Heart right ventricle (tissue), 16 donors: ENCODE measurements at places on chromosomes 2 and 18. TPM values are rescaled to one million over a fixed set of nuclear protein-coding genes. Genes with fewer than 3 reads are reported as not detected.

GRCh38 chr2:19547321-19547720, 188.9 kb upstream of the OSR1 start:
- H3K4me3 ChIP-seq, result no peak overlapping the region
- no peaks in the 10 kb centered on the region for H3K4me1 ChIP-seq
- H3K27me3 ChIP-seq, result no peaks in the 10 kb centered on the region
- no peak overlapping the region for H3K27ac ChIP-seq
- DNase-seq, result no peak
- no peaks in the 10 kb centered on the region for H3K36me3 ChIP-seq

DNA sequence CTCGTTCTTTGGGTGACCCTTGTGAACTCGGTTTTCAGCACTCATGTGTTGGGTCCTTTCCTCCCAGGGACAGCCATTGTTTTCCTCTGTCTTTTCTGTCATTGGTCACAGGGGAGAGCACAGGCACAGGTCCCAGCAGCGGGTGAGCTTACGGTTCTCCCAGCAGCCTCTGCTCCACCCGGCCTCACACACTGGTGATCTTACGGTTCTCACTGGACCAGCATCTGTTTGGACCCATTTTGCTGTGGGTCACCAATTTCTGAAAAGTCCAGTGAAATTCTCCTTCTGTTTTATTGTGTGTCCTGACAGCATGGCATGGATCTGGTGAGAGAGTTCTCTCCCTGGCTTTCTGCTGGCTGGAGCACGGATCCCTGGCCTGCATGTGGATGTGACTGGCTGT, 49.8 kb upstream of the ANKRD62 start:
- no peaks in the 10 kb centered on the region for H3K4me1 ChIP-seq
- H3K36me3 ChIP-seq, result no peaks in the 10 kb centered on the region
- H3K4me3 ChIP-seq, result no peak overlapping the region

- H3K4me1 ChIP-seq, result peaks cover 95% of the 10 kb centered on the region
- no peak for DNase-seq
- no peak overlapping the region for H3K27ac ChIP-seq
- no peak overlapping the region for H3K4me3 ChIP-seq
Observed at GRCh38 chr2:55013936-55014335, 36.3 kb downstream of the RTN4 start.

DNA sequence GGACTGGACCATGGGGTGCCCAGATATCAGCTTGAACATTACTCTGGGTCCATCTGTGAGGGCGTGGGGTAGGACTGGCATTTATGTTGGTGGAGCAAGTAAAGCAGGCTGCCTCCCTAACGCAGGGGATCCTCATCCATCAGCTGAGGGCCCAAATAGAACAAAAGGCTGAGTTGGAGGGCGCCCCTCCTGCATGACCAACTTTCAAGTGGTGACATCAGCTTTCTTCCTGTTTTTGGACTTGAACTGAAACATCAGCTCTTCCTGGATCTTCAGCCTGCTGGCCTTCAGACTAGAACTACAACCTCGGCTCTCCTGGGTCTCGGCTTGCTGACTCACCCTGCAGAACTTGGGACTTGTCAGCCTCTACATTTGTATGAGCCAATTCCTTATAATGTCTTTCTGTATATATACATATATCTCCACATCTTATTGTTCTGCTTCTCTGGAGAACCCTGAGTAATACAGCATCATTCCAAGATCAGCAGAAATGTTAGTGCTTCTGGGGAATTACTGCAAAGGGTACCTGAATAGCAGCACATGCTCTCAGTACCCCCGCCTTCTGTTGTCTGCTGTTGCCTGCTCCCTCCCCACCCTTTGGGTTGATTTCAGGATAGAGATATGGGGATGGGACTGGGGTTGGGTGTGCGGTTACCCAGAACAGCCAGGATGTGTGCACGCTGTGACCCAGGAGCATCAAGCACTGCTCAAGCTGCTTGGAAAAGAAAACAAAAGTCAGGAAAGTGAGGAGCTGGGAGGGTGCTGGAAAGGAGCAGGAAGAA, 20.0 kb downstream of the TMEM127 start:
- DNase-seq, result no peak
- H3K27me3 ChIP-seq, result no peaks in the 10 kb centered on the region
- H3K4me3 ChIP-seq, result no peak overlapping the region
- peak overlapping the region; percentile 33 for H3K27ac ChIP-seq
- H3K4me1 ChIP-seq, result peaks cover 82% of the 10 kb centered on the region
- H3K36me3 ChIP-seq, result no peaks in the 10 kb centered on the region

DNA sequence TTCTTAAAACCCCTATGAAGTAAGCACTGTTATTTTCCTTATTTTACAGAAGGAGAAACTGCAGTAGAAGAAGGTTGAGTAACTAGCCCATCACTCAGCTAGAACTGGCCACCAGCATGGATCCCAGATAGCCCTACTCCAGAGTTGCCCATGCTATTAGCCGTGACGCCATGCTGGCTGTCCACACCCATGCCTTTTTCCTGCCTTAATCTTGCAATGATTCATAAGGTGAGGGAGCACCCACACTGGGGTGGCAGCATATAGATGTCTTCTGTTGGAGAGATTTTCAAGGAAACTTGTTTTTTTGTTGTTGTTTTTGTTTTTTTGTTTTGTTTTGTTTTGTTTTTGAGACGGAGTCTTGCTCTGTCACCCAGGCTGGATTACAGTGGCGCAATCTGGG, 204.1 kb upstream of the HAAO start:
- H3K27ac ChIP-seq, result no peak overlapping the region
- no peaks in the 10 kb centered on the region for H3K27me3 ChIP-seq
- no peaks in the 10 kb centered on the region for H3K36me3 ChIP-seq
- no peaks in the 10 kb centered on the region for H3K4me1 ChIP-seq

- H3K27ac ChIP-seq, result no peak overlapping the region
- no peak overlapping the region for H3K4me3 ChIP-seq
- no peaks in the 10 kb centered on the region for H3K4me1 ChIP-seq
- DNase-seq, result no peak
- no peaks in the 10 kb centered on the region for H3K27me3 ChIP-seq
Observed at GRCh38 chr2:138454761-138455160, 46.8 kb upstream of the SPOPL start.

DNA sequence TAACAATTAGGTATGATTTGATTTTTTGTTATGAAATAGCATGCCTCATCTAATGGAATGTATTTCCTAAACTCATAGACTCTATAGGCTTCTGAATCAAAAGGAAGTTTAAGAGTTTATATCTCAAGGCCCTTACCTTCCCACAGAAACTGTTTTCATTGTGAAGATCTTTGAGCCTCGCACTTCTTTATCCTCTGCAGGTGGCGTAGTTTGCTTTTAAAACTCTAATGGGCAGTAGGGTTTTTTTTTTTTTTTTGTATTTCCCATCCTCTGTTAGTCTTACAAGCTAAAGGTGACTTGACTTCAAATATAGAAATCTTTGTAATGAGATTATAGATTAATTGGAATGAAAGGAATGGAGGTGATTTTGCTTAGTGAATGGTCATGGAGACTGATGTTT, 28.3 kb downstream of the DYNC2LI1 start:
- no peaks in the 10 kb centered on the region for H3K27me3 ChIP-seq
- H3K27ac ChIP-seq, result no peak overlapping the region
- H3K4me3 ChIP-seq, result no peak overlapping the region
- H3K4me1 ChIP-seq, result no peaks in the 10 kb centered on the region
- H3K36me3 ChIP-seq, result peaks cover 27% of the 10 kb centered on the region

DNA sequence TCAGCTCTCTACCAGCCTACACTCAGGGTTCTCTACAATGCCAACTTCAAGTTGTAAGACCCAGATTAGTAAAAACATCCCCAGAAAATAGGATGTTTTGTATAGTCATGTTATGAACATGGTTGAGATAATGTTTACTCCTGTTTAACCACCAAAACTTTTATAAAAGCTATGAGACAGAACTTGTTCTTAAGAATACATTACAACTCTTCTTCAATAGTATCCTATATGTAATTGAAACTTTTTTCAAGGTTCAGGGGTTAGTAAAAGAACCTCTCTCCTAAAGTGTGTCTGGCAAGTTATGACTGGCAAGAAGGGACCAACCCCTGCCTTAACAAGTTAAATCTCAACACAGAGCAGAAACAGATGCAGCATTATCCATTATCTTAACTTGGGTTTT, 118.8 kb upstream of the STK17B start:
- DNase-seq, result no peak
- no peaks in the 10 kb centered on the region for H3K27me3 ChIP-seq
- H3K4me3 ChIP-seq, result no peak overlapping the region
- H3K36me3 ChIP-seq, result no peaks in the 10 kb centered on the region
- peaks cover 53% of the 10 kb centered on the region for H3K4me1 ChIP-seq

SCN1A gene
- total RNA-seq, result 1.3 TPM

GNAL gene
- 1.4 TPM for total RNA-seq

RESP18 gene
- total RNA-seq, result not detected

UGT1A5 gene
- not detected for total RNA-seq
